ENCODE measurements at places on chromosomes 7 and 10.

DNA sequence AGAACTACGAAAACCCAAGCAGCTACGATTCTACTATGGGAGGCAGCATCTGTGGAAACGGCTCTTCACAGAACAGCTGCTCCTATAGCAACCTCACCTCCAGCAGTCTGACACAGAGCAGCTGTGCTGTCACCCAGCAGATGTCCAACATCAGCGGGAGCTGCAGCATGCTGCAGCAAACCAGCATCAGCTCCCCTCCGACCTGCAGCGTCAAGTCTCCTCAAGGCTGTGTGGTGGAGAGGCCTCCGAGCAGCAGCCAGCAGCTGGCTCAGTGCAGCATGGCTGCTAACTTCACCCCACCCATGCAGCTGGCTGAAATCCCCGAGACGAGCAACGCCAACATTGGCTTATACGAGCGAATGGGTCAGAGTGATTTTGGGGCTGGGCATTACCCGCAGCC is 81.6 kb upstream of the SAMD8 start:
- DNase-seq: no peak

DNA sequence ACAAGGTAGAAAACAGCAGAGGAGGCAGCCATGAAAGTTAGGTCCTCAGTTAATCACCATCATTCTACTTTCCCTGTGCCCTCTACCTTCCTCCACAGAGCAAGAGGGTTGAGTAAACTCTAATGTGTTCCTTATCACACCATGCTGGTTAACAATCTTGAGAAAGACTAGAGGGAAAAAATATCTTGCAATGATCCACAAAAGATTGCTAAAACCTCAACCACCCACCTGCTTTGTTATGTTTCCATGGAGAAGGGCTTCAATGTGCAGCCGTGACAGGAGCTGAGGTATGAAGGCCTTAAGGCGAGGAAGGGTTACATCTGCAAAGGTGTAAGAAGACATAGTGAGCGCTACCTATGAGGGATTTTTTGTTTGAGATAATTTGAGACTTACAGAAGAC is 103.9 kb downstream of the IDE start:
- no peak for DNase-seq

GRCh38 chr7:131122394-131122793 is 205.3 kb upstream of the MKLN1 start:
- no peak for DNase-seq

DNA sequence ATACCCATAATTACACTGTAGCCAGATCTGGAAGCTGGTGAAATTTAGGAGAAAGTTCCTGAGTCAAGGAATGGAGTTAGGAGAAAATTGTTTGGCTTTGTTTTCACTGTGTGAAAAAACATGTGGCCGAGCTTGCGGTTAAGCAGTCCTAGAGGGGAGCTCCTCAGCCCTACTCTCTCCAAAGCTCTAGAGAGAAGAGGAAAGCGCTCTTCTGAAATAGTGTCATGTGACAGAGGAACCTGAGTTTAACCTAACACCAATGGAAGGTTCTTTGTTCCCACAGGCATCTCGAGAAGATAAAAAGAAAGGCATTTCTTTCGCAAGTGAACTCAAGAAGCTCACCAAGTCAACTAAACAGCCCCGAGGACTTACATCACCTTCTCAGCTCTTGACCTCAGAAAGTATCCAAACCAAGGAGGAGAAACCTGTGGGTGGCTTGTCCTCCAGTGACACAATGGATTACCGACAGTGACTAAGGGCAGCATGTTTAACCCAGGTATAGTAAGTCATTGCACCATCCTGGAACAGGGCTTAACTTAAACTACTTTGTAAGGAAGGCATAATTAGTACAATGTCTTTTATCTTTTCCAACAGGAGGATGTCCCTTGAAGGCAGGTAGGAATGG is 38.0 kb downstream of the NOC3L start:
- DNase-seq: no peak

DNA sequence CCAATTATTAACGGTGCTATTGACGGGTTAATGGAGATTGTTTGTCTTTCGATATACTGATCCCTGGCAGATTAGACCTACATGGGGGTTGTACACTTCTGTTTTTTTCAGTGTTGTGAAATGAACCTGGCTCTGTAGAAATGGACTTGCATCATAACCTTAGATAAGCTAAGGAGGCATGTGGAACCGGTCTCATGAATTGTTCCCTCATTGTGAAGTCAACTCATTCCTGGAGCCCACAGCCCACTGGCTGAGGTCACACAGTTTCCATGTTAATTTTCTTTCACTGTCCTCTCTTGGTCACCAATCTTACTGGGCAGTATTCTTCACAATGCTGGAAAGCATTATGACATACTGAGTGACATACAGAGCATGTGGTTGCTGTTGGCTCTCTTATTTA is 202.8 kb downstream of the BMPER start:
- DNase-seq: no peak

- DNase-seq: no peak
Measured at GRCh38 chr10:20601941-20602461, 295.1 kb downstream of the NEBL start.

- DNase-seq: no peak
Measured at GRCh38 chr7:86981127-86981526, 78.3 kb downstream of the ELAPOR2 start.

GRCh38 chr7:31741852-31742251 is 54.8 kb downstream of the PPP1R17 start:
- DNase-seq: no peak

DNA sequence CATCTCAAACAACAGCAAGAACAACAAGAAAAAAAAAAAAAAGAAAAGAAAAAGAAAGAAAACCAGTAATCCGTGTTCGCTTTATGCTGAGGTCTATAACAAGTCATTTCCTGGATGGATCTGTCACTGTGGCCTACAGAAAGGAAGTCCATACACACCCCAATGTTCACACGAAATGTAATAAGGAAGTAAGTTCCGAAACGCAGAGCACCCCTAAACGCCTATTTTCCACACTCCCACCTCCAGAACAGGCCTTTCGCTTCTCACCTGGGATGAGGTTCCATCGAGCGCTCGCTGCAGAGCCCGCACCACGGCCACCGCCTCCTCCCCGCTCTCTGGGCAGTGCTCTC is 735 bp downstream of the ZNF394 start:
- DNase-seq: no peak

DNA sequence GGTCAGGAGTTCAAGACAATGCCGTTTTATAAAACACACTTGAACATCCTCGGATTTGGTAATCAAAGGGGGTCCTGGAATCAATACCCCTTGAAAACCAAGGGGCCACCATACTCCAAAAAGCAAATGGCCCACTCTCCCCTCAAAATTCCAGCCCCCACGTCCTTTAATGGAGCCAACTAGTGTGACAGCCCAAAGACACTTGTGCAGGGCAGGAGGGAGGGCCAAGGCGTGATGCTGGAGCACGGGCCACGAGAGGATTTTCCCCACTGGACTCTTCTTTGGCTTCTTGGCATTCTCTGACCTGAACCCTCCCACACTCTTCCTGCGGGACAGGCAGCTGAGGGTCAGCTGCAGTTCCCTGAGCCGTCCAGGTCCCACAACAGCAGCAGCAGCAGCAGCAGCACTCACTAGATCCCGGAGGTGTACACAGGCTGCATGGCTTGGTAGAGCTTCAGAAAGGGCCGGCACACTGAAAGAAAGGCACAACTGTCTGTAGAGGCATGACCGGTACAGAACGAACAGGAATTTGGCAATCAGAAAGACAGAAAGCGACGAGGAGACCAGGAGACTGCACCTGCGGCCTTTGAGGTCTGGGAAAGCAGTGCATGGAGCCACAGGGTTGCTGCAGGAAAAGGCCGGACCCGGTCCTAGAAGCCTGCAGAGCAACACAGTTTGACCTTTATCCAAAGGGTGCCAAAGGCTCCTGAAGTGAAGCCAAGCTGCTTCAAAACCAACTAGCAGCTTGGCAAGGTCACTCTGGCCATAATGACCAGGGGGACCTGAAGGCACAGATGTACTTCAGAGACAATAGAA is 168.2 kb downstream of the TNS3 start:
- no peak for DNase-seq

DNA sequence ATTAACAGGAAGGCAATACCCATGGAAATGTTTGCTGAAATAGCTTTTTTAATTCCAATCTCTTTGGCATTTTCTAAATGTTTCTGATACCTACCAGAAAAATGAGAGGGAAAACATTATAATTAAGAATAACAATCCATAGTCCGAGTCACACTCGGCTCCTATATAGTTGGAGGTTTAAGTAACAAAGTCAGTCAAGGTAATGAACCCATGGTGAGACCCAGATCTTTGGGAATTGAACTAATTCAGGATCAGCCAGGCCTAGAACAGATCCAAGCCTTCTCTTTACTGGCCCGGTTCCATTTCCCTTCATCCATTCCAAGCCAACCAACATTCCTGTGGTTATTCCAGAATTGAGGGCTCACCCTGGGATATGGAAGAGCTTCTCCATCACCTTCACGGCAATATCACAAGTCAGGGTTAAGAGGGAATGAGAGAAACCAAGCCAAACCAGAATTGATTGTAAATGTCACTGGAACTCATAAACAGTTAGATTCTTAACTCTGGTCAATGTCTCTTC is 28.3 kb downstream of the ABCB4 start:
- DNase-seq: no peak

DNA sequence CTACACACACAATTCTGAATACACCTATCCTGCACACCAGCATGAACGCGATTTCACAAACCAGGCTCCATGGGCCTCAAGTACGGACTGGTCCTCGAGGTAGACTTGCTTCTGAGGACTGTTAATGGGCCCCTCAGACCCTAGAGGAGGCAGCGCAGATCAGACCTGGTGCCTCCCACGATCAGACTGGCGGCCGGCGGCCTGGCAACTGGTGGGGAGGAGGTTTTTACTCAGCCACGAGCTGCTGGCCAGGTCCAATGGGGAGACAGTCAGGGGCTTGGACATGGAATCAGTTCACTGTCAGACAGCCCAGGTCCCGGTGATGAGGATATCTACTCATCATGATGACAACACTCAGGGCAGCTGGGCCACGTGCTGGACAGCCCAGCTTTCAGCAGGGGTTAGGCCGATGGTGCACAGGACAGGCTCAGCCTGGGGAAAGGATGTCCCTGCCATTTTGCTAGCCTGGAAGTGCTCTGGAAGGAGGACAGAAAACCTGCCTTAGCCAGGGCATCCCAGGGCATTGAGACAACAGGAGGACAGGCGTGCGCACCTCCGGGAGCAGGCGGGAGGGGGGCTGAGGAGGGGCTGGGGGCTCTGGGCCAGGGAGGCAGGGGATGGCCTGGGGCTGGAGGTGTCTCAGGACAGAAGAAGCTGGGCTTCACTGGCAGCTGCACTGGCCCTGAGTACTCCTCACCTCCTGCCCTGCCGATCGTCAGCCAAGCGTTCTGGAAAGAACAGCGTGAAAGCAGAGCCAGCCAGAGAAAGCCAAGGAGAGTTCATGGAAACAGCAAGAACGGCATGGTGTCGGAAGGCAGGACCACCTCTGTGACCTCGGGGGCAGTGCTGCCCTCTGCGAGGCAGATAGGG is 48.0 kb upstream of the RASGEF1A start:
- DNase-seq: no peak

GRCh38 chr7:107966711-107967110 is 36.2 kb downstream of the LAMB1 start:
- no peak for DNase-seq

GRCh38 chr7:96596120-96596826 is 113.4 kb downstream of the SEM1 start:
- DNase-seq: no peak

DNA sequence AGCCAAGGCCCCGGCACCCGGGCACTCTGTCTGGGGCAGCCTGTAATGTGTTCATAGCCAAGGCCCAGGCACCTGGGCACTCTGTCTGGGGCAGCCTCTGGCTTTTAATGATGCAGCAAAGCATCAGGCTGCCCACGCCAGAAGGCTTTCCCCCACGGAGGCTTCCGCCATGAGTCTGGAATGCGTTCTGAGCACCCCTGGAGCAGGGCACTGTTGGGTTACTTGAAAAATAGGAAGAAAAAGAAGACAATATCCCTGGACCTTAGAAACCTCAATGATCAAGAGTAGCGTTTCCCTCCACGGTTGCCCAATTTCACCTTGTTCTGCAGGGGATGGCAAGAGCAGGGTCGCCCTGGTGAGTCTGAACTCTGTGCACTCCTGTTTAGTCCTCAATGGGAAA is 565.0 kb downstream of the PTPRN2 start:
- no peak for DNase-seq

- no peak for DNase-seq
Measured at GRCh38 chr10:80451132-80451531, 3.0 kb upstream of the TSPAN14 start.

DNA sequence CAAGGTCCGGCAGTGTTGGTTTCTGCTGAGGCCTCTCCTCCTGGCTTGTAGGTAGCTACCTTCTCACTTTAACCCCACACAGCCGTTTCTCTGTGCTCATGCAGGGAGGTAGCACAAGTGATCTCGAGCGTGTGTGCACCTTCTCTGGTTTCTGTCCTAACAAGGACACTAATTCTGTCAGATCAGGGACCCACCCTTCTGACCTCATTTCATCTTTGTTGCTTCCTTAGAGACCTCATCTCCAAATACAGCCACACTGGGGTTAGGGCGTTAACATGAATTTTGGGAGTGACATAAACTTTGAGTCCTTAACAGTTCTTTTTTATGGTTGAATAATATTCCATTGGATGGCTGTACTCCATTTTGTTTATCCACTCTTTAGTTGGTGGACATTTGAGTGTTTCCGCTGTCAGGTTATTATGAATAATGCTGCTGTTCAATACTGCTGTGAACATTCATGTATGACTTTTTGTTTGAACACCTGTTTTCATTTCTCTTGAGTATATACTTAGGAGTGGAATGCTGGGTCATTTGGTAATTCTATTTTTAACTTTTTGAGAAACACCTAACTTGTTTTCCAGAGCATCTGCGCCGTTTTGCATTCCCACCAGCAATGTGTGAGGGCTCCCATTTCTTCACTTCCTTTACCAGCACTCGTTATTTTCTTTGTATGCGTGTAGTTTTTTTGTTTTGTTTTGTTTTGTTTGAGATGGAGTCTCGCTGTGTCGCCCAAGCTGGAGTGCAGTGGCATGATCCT is 57.5 kb downstream of the LCOR start:
- no peak for DNase-seq

GRCh38 chr7:2266911-2267310 is 24.9 kb downstream of the NUDT1 start:
- DNase-seq: no peak

- DNase-seq: no peak
Measured at GRCh38 chr10:119216127-119216526, 8.8 kb downstream of the GRK5 start.

Data from activated T-cell treated with anti-CD3 and anti-CD28 coated beads for 1 hour (primary cell).